ENCODE measurements at places on chromosomes 2 and 18.

GRCh38 chr2:151627353-151627752, 106.9 kb downstream of the NEB start:
- no peak for DNase-seq

GRCh38 chr2:119174216-119174992, 15.9 kb upstream of the C1QL2 start:
- DNase-seq = peak; percentile 69

GRCh38 chr2:44063033-44063432, 67.2 kb upstream of the LRPPRC start:
- no peak for DNase-seq

DNA sequence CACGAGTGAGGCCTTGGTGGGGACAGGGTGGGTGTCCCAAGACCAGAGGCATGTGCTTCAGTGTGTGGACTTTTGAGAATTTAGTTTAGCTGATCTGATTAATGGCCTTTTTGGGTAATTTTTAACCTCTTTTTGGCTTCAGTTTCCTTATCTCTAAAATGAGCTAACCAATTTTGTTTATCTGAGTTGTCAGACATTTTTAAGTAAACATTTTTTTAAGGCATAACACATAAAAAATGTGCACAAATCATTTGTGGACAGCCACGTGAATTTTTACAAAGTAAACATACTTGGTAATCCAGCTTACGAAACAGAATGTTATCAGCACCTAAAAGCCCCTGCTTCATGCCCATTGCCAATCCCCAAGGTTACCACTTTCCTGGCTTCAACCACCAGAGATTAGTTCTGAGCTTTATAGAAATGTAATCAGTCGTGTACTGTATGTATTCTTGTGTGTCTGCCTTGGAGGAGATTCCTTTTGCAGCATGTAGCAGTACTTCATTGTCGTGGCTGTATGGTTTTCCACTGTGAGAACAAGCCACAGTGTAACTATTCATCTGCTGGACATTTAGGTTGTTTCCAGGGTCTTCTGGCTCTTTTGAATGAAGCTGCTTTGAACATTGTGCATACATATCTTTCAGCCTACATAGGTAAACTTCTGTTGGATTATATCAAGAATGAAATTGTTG, 8.4 kb upstream of the INO80C start:
- no peak for DNase-seq

DNA sequence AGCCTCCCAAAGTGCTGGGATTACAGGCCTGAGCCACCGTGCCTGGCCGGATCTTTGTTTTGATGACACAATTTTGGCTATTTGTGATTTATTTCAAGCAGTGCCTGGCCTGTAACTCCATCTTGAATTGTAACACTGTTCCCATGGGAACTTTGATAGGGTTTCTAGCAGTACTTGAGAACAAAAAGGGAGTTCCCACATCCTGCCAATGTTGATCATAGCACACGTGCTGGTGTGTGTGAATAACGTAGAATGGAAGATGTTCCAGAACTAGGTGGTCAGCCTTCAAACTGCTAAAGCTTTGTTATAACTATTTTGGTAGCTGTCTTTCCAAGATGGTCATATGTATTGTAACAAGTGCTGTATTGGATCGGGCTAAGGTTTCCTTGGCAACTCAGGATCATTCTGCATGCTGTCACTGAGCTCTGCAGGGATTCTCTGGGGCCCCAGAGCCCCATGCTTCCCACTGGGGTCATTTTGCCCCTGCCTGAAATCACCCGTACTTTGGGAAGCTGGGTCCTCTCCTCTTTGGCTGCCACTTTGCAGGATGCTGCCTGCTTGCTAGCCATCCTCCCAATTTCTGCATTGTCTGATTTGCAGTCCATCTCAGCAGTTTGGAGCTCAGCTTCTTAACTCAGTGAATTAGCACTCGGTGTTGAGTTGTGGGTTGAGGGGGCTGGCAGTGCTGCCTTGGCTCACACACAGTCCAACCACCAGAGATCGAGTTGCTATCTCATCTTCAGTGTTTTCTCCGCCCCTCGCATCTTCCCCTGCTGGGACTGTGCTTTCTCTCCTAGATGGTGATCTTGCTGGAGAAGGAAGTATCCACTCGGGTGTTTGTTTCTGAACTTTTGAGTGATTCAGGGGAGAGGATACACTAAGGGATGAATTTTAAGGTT, 26.8 kb downstream of the SH3RF3 start:
- no peak for DNase-seq

DNA sequence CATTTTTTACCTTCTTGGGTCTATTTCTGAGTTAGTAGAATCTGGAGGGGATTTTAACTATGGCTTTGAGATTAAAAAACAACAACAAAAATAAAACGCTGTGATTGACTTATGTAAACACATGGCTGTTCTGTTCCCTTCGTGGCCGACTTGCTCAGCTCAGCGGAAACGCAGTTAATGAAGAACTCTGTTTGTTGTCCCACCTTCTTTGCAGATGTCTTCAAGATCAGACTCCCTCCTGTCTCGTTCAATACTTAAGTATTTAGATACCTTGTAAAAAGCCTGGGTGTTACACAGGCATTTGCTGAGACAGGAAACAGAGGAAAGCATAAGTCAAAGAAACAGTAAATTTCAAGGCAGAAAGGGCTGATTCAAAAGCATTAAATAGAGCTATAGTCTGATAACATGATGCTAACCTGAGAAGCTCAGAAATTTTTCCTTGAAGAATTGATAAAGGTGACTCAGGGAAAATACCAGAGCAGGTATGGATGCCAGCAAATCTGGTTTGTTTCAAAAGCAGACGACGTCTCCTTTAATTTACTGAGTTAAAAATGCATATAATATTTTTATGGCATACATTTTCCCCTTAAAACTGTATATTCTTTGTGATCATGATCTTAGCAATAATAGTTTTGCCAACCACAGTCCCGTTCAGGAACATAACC, 21.7 kb upstream of the POLI start:
- DNase-seq = no peak

- DNase-seq = no peak
Observed at GRCh38 chr2:96122391-96122790, 6.0 kb upstream of the ADRA2B start.

DNA sequence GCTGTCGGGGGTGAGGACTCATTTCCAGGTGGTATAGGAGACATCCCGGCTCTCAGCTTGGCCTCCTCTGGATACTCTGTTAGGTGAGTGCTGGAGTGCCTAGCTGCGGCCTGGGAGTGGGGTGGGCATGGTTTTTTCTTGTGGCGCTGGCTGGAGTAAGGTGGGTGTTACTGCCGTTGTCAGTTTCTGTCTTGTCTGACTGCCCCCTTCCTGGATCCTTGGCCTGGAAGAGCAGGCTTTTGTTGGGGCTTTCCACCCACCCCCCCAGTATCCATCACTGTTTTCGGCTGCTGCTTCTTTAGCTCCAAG, 69.2 kb downstream of the DGKD start:
- DNase-seq = peak; percentile 16

GRCh38 chr2:162929571-162929970, 91.0 kb upstream of the KCNH7 start:
- no peak for DNase-seq

DNA sequence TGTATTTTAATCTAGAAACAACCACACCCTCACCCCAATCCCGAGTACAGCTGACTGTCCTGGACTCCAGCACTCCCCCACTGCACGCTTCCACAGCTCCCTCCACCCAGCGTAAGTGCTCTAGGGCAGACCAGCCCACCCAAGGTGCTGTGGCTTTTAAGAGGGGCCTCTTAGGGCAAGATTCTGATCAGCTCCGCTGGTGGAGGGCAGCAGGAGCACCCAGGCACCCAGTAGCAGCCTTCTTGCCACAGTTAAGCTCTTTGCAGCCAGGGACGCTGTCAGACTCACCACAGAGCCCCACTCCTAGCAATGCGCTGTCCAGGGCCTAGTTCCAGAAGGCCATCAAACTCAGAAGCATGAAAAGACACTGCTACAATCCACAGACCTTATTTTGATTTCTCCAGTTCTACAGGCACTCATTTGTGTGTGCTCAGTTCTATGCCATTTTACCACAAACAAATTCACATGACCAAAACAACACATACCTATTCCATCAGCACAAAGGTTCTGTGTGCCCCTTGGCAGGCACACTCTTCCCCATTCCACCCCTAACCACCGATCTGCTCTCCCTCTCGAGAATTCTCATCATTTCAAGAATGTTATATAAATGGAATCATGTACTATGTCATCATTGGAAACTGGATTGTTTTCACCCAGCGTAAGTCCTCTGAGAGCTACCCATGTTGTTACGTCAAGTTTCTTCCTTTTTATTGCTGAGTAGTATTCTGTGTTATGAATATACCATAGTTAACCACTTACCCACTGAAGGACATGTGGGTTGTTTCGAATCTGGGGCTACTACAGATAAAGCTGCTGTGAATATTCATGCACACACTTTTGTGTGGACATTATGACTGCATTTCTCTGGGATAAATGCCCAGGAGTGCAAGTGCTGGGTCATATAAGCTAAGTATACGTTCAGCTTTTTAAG, 40.4 kb downstream of the PTPN2 start:
- DNase-seq = no peak

DNA sequence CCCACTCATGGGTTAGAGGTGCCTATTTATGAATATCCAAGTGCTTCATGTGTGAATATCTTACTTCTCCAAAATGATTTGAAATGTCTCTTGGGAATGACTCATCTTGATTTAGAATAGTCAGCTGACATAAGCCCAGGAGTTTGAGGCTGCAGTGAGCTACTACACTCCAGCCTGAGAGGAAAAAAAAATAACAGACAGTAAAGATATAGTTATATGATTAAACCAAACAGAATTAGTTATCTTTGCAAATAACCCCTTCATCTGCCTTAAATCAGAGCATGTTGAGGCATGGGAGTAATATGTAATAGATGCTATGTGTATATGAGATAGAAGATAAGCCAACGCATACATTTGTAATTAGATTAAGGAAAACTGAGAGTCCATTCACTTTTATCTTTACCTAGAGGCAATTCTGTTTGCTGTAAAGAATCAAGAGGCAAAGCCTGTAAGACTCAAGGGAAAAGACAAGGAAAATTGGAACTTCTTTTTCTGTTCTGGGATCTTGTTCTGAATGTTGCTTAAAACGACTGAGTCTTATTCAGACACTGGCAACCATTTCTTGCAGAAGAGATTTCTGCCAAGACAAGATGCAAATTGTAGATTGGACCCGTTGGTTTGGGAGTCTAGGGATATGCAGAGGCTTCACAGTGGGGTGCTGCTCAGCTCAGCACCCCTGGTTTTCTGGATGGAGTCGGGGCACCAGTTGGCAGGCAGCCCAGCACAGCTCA, 104.4 kb downstream of the LIPG start:
- no peak for DNase-seq

DNA sequence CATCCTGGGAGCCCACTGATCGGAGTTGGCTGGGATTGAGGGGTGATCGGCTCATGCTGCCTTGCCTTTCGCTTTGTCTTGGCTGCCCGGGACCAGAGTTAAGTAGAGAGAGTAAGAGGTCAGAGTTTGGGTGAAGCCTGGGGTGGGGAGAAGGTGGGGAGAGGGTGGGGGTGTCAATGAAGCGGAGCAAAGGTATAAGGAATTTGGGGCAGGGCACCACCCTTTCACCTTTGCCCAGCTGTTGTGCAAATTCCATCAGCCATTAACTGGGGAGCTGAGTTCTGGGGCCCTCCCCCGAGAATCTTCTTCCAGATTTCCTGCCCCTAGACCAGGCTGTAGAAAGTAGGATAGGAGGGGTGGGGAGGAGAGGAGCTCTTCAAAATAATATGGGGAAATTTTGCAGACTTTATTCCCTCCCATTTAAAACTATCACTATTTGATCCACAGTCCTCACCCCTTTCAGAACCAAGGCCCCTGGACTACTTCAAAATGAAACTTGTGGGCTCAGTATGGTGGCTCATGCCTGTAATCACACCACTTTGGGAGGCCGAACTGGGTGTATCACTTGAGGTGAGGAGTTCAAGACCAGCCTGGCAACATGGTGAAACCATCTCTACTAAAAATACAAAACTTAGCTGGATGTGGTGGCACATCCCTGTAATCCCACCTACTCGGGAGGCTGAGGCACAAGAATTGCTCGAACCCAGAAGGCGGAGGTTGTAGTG, at the start of gene SLC23A3:
SLC23A3 (minus strand) TSS at position 100 of the 725 bp plus-strand sequence; CDS start at position 55, 45 bp downstream.
- no peak for DNase-seq

- no peak for DNase-seq
Observed at GRCh38 chr2:223644136-223644535, 42.0 kb upstream of the SCG2 start.

DNA sequence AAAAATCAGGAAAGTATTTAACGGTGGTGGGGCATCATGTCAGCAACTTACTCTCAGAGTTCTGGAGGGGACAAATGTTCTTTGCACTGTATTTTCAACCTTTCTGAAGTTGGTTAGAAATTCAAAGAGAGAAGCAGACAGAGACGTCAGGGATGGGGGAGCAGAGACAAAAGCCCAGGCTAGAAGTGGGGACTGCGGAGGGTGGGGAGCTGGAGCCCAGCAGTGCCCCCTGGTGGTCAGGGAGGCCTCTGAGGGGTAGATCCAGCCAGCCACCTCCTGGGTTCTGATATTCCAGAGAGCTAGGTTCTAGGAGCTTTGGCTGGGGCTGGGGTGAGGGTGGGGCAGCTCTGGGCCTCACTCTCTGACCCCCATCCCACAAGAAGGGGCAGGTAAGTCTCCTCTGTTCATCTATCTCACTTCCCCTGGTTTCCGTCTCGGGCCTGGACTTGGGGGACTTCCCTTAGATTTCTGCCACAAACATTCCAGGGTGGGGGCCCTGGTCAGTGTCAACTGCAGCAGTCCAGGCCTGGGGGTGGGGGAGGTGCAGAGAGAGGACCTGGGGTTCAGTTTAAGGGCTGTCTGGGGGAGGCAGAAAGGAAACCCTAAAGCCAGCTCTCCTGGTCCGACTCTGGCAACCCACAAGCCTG, 8.9 kb downstream of the TNS1 start:
- DNase-seq = peak; percentile 75

DNA sequence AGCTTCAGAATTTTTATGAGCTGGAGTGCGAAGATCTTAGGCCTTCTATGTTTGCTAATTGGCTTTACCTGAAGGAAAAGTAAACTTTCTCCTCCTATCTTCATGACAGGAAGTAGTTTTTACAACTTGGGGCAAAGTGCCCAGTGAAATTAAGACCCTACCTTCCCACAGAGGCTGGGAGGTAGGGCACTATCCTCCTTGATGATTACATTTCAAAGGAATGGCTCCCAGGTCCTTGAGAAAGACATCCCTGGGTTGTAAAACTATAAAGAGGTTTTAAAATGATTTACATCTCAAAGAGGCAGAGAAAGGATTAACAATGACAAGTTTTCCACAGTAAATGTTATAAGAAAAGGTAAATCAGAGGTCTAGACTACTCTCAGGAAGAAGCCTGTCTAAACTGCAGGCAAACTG, 155.8 kb downstream of the CDH7 start:
- no peak for DNase-seq

- no peak for DNase-seq
Observed at GRCh38 chr2:174648896-174649295, 51.3 kb upstream of the WIPF1 start.

DNA sequence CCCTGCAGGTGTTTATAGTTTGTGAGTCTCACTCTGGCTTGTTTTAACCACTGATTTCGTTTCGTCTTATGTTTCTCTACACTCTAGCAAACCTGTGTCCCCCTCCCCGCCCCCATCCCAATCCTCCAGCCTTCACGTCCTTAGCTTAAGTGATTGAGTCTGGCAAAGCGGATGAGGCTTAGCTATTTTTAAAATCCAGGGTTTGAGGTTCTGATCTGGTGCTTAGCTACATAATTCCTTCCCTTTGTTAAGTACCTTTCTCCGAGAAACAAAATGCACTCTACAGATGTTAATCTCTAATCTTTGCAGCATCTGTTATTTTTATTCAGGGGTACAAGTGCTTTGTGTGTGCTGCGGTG, 7.8 kb downstream of the AGAP1 start:
- DNase-seq = no peak

GRCh38 chr2:69946351-69947324, 14.8 kb downstream of the ASPRV1 start:
- DNase-seq = peak; percentile 48

GRCh38 chr2:15673919-15674636, 82.4 kb downstream of the DDX1 start:
- DNase-seq = no peak

GRCh38 chr2:71173096-71173495, 42.7 kb downstream of the MPHOSPH10 start:
- no peak for DNase-seq
